CD4-positive, alpha-beta T cell treated with Interleukin-6 at 100 ng/mL for 8 hours (primary cell): ENCODE measurements at places on chromosomes 16 and 17.

GRCh38 chr17:7977805-7978204 lies 24.6 kb upstream of the GUCY2D start:
- DNase-seq, result no peak

GRCh38 chr17:61040666-61041065 lies 359.0 kb upstream of the TBX2 start:
- DNase-seq, result no peak

- DNase-seq, result no peak
These were observed 23.8 kb upstream of the CRYM start for GRCh38 chr16:21301895-21302291.

- no peak for DNase-seq
These were observed 82.6 kb downstream of the HIC1 start for GRCh38 chr17:2137342-2138098.

GRCh38 chr17:27978689-27979175 lies 63.7 kb upstream of the NLK start:
- DNase-seq, result no peak

- no peak for DNase-seq
These were observed 25.1 kb upstream of the FOXJ1 start for GRCh38 chr17:76166168-76166567.

- DNase-seq, result no peak
These were observed 39.9 kb upstream of the IRX6 start for GRCh38 chr16:55283812-55284717.

GRCh38 chr17:30995347-30995746 lies 24.5 kb downstream of the RNF135 start:
- no peak for DNase-seq

GRCh38 chr16:53626811-53627210 lies 76.8 kb downstream of the RPGRIP1L start:
- no peak for DNase-seq

DNA sequence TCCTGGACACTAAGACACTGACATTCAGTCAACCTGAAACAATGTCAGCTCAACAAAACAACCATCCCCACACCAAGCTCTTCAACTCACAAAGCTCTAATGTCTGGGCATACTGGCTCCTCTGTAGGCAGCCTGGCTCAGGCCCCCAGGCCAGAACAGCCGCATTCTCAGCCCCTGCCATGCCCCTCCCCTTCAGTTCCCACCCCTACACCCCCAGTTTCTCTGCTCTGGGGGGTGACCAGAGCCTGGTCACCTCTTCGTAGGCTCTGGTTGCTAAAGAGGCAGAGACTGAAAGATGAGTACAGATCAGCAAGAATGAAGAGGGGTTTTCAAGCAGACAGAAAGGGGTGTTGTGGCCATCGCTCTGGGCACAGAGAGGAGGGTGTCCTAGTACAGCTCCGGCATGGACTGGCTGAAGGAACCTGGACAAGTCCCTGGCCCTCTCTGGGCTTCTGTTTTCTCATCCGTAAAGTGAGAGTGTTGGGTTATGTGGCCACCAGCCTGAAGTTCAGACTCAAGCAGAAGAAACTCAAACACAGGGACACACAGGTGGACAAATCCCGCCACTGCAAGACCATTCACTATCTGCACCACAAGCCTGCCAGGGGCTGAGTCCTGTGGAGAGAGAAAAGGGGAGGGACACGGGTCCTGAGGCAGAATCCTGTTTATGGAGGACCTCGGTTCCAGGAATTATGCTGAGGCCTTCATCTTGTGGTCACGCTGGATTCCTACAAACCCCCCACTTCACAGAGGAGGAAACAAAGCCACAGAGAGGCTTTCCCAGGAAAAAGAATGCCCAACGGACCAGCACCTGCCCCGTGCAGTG lies 987 bp upstream of the SLC4A1 start:
- DNase-seq, result no peak

- DNase-seq, result no peak
These were observed 92.5 kb upstream of the HAS3 start for GRCh38 chr16:69012906-69013305.

DNA sequence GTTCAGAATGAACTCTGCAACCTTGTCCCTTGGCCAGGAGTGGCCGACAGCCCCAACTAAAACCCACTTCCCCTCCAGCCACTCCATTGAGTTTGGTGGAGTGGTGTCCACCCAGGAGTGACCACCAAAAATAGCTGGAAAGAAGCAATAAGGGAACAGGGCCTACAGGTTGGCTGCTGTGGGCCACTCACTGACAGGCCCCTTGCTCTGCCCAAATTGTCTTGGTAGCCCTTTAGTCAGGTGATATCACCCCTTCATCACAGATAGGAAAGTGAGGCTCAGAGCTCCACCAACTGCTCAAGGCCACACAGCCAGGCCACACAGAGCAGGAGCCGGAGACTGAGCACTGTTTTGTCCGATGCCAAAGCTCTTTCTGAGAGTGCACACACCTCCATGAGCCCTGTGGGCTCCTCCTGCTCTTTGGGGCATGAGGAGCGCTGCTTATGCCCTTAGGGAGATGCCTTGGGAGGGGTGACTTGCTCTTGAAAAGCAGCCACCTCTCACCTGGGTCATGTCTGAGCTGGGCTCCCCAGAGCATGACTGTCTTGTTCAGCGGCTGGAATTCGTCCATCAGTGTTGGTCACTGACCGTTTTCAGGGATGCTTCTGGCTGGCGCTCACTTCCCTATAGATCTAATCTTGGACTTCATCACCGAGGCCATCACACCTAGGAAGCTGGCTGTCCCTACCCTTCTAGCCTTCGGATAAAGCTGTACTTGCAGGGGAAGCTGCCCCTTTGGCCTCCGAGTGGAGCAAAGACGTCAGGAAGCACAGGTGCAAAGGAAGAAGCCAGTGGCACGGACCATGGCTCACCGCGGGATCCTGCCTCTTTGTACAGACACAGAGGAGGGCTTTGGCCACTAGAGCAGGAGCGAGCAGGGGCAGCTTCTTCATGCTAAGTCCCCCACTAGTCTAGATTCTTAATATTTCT lies 186.0 kb upstream of the ZNF469 start:
- DNase-seq, result no peak

GRCh38 chr16:66668777-66669444 lies 27.6 kb downstream of the CMTM4 start:
- no peak for DNase-seq

DNA sequence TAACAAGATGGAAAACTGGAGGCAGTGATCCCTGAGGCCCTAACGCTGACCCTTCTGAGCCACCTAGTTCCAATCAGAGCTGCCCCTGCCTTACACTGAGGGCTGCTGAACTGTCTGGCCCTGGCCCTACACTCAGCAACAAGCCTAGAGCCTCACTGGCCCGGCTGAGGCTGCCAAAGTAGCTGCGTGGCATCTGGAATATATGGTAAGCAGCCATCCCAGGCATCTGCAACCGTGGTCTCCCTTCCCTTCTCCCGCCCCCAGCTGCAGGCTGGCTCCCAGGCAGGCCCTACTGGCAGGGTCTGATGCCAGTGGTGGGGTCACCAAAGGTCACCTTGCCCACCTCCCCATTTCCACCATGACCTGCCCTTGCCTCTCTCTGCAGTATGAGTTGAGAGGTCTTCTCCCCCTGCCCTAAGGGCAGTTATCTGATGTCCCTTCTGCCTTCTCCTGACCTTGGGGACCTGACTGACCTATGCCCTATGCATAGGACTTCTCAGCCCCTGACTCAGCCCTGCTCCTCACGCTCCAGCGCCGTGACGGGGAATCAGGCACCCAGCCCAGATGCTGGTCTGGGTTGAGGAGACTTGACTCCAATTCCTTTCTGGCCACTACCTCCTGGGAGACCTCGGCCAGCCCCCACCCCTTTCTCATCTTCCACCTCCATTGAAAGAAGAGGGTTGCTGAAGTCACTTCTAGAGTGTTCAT lies 45.3 kb downstream of the CPNE2 start:
- no peak for DNase-seq

DNA sequence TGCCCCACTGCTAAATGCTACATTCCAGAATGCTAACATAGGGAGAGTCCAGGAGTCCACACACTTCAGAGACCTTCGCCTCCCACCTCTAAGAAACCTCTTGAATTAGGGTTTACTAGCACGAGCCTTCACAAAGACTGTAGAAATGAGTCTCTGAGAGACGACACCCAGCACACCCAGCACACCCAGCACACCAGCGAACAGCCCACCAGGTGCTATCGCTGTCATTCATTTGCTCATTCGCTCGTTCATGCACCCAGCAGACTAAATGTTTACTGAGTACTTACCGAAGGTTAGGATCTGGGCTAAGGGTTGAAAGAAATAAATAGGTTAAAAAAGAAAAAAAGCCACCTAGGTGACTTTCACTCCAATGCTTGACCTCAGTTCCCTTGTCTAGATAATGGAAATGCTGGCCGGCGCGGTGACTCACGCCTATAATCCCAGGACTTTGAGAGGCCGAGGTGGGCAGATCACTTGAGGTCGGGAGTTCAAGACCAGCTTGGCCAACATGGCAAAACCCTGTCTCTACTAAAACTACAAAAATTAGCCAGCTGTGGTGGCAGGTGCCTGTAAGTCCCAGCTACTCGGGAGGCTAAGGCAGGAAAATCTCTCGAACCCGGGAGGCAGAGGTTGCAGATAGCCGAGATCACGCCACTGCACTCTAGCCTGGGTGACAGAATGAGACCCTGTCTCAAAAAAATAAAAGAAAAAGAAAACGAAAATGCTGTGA lies 100.8 kb downstream of the ADCY9 start:
- DNase-seq, result no peak
